ENCODE measurements at places on chromosomes 4 and X.

GRCh38 chr4:113243312-113243711 is 193.9 kb downstream of the ANK2 start:
- no peak for DNase-seq
- H3K4me1 ChIP-seq: no peaks in the 10 kb centered on the region
- H3K4me3 ChIP-seq: no peak overlapping the region
- H3K27ac ChIP-seq: no peak overlapping the region
- H3K36me3 ChIP-seq: no peaks in the 10 kb centered on the region

GRCh38 chrX:11531226-11531625 is 134.5 kb downstream of the ARHGAP6 start:
- no peak overlapping the region for H3K27ac ChIP-seq
- DNase-seq: no peak
- H3K4me1 ChIP-seq: no peaks in the 10 kb centered on the region
- H3K4me3 ChIP-seq: no peak overlapping the region
- H3K36me3 ChIP-seq: no peaks in the 10 kb centered on the region

DNA sequence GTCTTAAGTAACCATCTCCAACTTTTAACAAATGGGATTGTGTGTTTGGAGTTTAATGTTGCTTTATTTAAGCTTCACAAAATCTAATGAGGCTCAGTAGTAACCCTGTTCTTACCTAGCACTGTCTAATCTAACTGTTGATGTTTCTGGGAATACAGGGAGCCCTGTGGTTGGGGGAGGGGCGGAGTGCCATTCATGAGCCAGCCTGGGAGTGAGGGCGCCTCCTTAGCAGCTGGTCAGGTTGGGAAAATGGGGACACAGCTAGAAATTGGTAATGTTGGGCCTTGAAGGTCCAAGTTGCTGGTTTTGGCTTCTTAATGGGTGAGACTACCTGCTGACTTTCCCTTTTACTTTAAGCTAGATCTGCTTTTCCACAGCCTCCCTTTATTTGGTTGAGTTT is 22.9 kb upstream of the TADA2B start:
- H3K27me3 ChIP-seq: no peaks in the 10 kb centered on the region
- H3K36me3 ChIP-seq: no peaks in the 10 kb centered on the region
- H3K4me3 ChIP-seq: no peak overlapping the region

- no peaks in the 10 kb centered on the region for H3K4me1 ChIP-seq
- H3K27ac ChIP-seq: no peak overlapping the region
- H3K27me3 ChIP-seq: no peaks in the 10 kb centered on the region
- no peak for DNase-seq
Observed at GRCh38 chrX:77061545-77061944, 385.6 kb upstream of the FGF16 start.

- H3K36me3 ChIP-seq: no peaks in the 10 kb centered on the region
- H3K27me3 ChIP-seq: no peaks in the 10 kb centered on the region
- H3K4me1 ChIP-seq: peaks cover 5% of the 10 kb centered on the region
- no peak overlapping the region for H3K4me3 ChIP-seq
- no peak overlapping the region for H3K27ac ChIP-seq
- no peak for DNase-seq
Observed at GRCh38 chr4:73864961-73865360, 4.2 kb upstream of the CXCL1 start.

Data from Panc1 (cell line).